ENCODE measurements at places on chromosomes 7 and 10.
A peak's percentile ranks its signal among the peaks of the same experiment; 100 is the strongest.

- no peak for DNase-seq
Observed at GRCh38 chr7:26331113-26331512, 39.5 kb downstream of the SNX10 start.

DNA sequence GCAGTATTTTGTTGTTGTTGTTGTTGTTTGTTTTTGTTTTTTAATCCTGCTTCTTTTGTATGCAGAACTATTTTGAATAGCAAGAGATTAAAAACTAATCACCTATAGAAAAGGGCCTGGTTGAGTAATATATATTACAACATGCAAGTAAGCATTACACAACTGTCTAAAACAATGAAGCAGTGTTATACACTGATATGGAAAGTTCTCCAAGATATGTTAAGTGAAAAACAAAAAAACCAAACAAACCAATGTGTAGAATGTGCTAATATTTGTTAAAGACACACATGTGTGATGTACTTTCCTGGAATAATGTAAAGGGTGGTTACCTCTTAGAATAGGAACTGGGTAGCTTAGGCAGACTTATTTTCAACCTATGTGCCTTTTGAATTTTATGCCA lies 117.4 kb downstream of the ZNF365 start:
- no peak for DNase-seq

DNA sequence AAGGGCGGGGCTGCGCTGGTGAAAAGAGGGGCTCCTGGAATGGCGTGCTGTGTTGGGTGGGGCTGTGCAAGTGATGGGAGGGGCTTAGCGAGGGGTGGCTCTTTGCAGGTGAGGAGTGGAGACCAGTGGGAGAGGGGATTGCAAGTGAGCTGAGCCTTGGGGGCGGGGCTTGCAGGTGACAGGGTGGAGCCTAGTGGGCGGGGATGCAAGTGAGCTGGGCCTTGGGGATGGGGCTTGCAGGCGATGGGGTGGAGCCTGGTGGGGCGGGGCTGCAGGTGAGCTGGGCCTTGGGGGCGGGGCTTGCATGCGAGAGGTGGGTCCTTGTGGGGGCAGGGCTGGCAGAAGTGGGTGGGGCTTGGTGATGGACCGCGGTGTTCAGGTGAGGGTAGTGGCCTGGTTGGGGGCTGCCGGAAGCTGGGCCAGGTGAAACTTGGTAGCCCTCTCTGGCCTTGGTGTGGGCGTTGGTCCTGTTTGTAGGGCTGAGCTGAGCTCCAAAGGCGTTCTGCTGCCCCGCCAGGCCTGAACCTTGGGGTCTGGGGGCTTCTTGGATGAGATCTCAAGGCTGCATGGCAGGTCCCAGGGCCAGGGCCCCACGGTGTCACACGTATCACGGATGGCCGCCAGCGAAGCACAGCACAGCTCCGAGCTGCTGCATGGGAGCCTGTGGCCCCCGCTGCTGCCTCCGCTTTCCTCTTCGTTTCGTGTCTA lies 743 bp upstream of the PITRM1 start:
- DNase-seq = no peak

GRCh38 chr7:132065193-132065988 lies 509.0 kb upstream of the PODXL start:
- DNase-seq = no peak

DNA sequence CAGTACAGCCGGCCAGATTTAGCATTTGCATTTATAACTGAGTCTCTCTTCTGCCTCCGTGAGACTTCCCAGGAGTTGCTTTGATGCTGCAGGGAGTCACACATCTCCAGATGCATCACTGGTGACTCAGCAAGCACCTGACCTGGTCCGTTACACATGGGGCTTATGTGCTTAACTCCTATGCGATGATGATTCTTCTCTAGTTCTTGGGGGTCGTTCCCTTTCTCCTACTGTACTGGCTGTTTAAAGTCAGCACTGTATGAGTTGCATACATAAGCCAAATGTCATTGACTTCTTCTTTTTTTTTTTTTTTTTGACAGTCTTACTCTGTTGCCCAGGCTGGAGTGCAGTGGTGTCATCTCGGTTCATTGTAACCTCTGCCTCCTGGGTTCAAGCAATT lies 13.0 kb upstream of the AKR1E2 start:
- DNase-seq = no peak

DNA sequence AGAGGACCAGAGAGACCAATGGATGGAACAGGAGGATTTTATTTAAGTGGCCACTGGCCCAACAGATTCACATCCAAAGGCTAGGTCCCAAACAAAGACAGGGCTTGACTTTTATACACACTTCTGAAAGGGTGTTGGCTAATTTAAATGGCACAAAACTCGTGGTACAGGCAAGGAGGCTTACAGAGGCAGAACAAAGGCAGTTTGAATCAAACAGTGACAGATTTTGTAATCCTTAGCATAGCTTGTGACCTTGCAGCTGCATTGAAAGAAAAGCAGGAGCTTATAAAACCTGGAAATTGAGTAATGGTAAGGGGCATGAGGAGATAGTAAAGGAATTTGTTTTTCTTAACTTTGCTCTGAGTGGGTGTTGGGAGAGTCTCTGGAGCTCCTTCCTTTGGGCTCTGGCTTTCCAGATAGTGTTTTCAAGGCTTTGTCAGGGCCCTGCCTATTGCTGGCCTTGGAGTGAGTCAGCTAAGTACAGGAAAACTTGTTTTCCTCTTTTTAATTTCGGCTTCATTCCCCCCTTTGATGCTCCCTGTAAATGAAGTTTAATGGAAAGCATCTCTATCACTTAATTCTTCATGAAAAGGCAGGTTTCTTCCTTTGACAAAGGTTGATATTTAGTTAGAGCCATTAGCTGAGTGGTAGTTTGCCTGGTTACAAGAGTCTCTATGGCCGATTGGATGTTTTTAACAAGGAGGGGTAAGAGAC lies 96.9 kb downstream of the TRIM24 start:
- DNase-seq = no peak

DNA sequence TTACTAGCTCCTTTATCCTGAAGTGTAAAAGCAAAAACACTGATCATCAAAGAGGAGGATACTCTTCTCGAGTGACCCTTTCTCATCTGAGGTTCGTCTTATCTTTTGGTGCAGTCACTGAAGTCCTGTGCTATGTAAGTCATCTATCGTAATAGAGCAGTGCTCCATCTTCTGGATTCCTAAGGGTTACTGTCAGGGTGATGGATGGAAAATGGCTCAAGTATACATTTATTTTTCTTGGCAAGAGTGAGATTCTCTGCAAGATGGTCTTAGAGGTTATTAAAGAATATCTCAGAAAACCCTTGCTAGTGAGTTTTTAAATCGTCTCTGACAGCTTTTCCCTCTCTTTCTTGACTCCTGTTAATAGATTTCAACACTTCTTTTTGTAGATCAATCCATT lies 12.4 kb downstream of the PRKG1 start:
- DNase-seq = no peak

DNA sequence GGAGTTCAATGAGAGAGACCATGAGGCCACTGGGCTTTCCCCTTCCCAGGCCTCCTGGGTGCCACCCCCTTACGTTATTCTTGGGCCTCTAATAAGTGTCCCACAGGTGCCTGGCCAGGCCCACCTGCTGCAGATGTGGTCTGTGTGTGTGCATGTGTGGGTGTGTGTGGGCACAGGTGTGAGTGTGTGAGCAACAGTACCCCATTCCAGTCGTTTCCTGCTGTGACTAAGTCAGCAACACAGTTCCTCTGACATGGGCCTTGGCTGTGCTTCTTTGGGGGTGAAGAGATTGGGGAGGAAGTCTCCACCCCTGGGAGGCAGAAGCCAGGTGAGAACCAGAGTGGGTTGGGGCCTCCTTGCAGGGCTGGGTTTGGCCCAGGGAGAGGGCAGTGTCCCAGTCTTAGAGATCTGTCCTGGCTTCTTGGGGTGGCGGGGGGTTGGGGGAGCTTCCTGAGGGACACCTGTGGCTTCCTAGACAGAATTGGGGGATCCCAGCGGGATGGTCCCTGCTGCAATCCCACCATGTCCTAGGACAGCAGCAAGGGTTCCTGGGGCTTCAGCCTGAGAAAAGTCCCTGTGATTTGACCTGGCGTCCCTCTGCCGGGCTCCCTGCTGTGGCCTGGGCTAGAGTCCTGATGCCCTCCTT lies 4.1 kb upstream of the PILRB start:
- peak; percentile 42 for DNase-seq

GRCh38 chr10:93595378-93596161 lies 5.5 kb downstream of the RBP4 start:
- no peak for DNase-seq

- DNase-seq = no peak
Observed at GRCh38 chr7:48165157-48165556, 6.1 kb upstream of the ABCA13 start.

DNA sequence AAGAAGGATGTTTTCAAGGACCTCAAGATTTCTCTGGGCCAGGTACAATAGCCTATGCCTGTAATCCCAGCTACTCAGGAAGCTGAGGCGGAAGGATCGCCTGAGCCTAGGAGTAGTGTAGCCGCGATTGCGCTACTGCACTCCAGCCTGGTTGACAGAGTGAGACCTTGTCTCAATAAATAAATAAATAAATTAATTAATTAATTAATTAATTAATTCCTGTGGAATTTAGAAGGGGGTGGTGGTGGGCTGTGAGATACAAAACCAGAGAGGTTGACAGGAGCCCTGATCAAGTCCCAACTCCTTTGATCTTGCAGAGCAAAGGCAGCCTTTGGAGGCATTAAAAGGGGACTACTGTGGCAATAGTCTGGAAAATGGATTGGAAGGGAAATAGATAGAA lies 39.3 kb upstream of the NRF1 start:
- DNase-seq = no peak

DNA sequence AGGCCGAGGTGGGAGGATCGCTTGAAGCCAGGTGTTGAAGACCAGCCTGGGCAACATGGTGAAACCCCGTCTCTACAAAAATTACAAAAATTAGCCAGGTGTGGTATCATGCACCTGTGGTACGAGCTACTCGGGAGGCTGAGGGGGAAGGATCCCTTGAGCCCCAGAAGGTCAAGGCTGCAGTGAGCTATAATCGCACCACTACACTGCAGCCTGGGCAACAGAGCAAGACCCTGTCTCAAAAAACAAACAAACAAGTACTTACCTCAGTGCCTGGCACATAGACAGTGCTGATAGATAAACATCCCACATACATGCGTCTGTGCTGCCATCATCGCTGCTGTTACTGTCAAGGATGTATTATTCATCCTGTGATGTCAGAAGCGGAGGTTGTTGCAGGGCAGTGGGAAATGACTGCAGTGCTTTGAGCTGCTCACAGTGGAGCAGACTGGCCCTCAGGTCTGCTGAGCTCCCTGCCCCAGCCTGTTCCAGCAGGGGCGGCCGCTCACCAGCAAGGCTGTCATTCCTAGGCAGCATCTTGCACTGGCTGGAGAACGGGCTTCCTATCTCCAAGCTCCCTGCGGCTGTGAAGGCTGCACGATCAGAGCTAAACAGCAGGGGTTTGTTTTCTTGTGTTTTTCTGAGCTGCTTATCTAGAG lies 18.6 kb downstream of the FOXK1 start:
- DNase-seq = no peak

DNA sequence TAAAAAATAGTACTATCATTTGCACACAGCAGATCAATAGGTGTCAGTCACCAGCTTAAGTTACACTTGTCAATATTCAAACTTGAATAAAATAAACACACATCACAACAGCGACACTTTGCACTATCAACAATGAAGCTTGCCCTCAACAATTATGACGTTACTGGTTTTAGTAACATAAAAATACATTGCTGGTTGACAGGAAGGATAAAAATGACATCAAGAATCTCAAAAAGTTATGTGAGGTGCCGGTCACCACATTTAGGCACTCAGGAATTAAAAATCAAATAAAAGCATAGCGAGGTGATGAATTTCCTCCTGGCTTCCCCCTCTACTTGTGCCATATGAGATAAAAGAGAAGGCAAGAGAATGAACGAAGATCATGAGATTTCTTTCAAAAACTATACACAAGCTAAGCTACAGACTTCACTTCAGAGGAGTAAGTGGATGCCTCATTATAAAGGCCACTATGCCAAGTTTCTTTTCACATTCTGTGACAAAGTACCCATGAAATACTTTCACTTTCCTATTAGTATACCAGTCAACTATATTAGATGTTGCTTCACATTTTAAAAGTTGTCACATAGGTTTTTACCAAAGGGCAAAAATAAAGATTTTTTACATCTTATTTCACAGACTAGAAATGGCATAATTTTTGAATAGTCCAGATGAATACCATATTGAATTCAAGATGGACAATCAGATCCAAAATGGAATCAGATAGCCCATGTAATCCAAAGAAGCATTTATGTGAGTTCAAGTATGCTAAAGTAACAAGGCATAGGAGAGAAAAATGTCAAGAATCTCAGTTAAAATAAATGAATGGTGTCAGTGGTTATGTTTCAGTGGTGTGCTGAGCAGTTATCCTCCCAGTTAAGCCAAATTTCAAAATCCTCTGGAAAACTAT lies 3.6 kb downstream of the CCDC71L start:
- DNase-seq = no peak

DNA sequence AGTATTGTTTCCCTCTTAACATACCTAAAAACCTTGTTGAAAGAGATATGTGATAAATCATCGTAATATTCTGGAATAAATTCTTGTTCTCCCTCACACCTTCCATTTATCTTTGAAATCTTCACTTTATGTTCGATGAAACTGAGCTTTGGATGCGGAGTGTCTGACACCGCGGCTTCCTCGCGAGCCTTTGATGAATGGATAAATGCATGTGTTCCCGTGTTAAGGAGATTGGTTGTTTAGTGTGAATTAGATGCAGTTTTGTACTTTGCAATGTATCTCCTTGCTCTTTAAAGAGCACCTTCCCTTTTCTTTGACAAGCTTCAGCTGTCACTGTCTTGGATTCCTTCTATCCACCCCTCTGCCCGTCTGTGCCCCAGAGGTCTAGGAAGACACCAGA lies 138.1 kb downstream of the DOCK1 start:
- DNase-seq = no peak

GRCh38 chr10:114328441-114328812 lies 75.9 kb downstream of the AFAP1L2 start:
- DNase-seq = no peak

DNA sequence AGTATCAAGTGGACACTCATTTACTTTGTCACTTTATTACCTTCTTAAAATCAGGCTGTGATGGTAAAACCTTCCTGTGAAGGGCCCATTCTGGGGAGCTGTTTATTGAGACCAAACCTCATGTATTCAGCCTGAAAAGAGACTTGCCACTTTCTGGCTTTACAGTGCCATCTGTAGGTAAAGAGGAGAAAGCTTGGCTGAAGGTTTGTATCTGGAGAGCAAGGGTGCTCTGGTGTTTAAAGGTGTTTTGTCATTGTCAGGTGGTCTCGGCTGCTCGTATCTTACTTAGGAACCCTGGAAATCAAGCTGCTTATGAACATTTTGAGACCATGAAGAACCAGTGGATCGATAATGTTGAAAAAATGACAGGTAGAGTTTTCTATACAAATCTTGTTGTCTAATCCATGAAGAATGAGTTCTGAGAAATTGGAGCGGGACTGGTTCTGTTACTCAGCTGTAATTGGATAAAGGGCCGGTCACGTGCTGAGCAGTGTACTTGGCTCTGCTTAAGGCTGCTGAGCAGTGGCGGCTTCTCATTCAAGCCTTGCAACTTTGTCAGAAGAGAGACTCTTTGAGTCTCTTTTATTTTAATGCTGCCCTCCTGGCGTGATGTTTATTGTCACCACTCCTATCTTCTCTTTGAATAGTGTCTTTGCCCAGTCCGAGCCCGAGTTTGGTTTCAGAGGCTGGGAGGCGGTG lies 46.9 kb downstream of the AP3M1 start:
- no peak for DNase-seq

- DNase-seq = no peak
Observed at GRCh38 chr10:68981074-68981473, 7.5 kb upstream of the KIFBP start.

GRCh38 chr7:88212918-88213317 lies 6.9 kb downstream of the SRI start:
- DNase-seq = no peak

- no peak for DNase-seq
Observed at GRCh38 chr7:155954550-155955366, 142.5 kb upstream of the SHH start.

- peak; percentile 38 for DNase-seq
Observed at GRCh38 chr10:75430000-75430763, 1.2 kb upstream of the LRMDA start.
